ENCODE measurements at places on chromosomes 5 and 9. TPM values are rescaled to one million over a fixed set of nuclear protein-coding genes. Genes with fewer than 3 reads are reported as not detected.

NINJ1 gene
- 33.7 TPM for total RNA-seq

DNA sequence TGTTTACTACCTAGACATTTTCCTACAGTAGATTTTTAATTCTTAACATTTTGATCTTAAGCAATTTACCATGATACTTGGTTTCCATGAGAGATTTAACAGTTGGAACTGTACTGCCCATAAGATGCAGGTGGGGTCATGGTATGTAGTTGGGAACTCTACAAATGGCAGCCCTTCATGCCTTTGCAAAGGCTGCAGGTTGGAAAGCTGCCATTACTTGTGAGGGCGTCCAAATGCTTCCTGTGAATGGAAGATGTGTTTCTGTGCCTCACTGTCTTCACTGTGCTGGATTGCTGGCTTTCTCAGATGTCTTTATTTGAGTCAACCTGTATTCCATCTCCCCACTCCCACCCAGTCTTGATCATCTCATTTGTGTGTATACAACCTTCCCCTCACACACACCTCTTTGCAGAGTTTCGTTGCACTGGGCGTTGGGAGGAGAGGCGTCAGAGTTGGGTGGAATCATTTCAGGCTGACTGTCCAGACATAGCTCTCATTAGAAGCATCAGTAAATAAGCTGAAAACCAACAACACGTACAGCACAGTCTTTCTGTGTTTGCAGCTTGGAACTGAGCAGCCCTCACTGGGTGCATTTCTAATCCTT is 14.8 kb upstream of the ABL1 start:
- H3K36me3 ChIP-seq: no peaks in the 10 kb centered on the region
- no peak for DNase-seq

PCDHGA2 gene
- 0.33 TPM for total RNA-seq

DNA sequence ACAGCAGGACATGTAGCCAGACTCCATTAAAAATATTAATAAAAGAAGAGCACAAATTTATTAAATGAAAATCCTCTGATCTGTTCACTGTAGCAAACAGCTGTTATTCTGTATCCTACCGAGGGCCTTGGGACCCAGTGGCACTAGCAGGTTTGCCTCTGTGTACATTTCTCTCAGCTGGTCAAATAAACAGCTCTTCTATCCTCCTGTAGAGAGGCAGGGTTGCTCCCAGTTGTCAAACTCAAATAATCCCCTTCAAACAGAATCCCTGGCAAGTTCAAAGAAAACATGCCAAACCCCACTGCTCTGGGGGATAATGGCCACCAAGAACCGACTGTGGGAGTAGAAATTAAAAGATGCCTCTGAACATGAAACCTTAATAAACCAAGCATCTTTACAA is 1262.0 kb upstream of the DMAC1 start:
- DNase-seq: no peak
- H3K36me3 ChIP-seq: no peaks in the 10 kb centered on the region
- H3K4me3 ChIP-seq: no peak overlapping the region

All from mesothelial cell of epicardium (in vitro differentiated cells).